ENCODE measurements at places on chromosomes 7 and 10.
A peak's percentile ranks its signal among the peaks of the same experiment; 100 is the strongest.

DNA sequence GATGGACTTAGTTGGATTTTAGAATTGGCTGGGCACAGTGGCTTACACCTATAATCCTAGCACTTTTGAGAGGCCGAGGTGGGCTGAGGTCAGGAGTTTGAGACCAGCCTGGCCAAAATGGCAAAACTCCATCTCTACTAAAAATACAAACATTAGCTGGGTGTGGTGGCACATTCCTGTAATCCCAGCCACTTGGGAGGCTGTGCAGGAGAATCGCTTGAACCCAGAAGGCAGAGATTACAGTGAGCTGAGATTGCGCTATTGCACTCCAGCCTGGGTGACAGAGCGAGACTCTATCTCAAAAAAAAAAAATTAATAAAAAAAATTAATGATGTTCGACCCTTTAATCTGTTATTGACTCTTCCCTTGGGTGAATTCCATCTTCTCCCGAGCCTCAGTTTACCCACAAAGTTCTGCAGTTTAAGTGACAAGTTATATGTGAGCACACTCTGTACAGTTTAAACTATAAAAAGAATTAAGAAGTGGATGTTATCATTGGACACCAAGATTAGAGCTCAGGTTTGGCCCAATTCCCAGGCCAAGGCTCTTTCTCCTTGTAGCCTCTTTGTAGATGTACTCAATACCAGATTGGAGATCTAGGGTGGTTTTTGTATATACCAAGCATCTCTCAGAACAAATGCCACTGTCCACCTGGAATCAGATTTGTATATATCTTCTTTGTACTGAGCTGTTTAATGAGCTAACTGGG is 15.0 kb downstream of the KAT6B start:
- H3K27me3 ChIP-seq, result no peaks in the 10 kb centered on the region
- H3K27ac ChIP-seq, result peak overlapping the region; percentile 23
- peaks cover 14% of the 10 kb centered on the region for H3K4me1 ChIP-seq
- peaks cover 8% of the 10 kb centered on the region for H3K36me3 ChIP-seq

DNA sequence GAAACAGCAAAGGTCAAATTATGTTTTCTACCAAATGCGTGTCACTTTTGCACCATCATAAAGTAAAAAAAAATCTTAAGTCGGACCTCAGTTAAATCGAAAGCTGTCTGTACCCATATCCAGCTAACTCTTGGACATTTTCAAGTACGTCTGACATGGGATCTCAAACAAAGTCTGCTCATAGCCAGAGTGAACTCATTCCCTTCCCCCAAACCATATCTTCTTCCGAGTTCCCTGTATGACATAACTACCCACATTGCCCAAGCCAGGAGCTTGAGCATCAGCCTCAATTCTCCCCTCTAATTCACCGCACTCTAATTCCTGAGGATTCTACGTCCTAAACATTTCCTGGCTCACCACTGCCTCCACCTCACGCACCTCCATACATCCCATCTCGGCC is 44.8 kb upstream of the TARP start:
- H3K27me3 ChIP-seq, result no peaks in the 10 kb centered on the region
- H3K4me1 ChIP-seq, result peaks cover 32% of the 10 kb centered on the region
- no peak overlapping the region for H3K27ac ChIP-seq
- H3K36me3 ChIP-seq, result no peaks in the 10 kb centered on the region

GRCh38 chr7:113521468-113521867 is 397.3 kb downstream of the PPP1R3A start:
- no peaks in the 10 kb centered on the region for H3K4me1 ChIP-seq
- no peak for DNase-seq
- no peaks in the 10 kb centered on the region for H3K27me3 ChIP-seq
- H3K4me3 ChIP-seq, result no peak overlapping the region

DNA sequence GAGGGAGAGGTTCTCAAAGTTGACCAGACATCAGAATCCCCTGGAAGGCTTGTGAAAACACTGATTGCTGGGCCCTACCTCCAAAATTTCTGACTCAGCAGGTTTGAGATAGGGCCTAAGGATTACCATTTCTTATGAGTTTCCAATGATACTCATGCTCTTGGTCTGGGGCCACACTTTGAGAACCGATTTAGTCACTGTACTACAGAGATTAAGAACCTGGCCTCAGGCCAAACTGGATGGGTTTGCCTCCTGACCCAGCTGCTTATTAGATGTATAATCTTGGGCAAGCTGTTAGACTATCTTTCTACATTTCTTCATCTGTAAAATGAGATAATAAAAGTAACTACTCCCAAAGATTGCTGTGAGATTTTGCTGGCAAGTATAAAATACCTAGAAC is 77.1 kb upstream of the SCIN start:
- H3K4me1 ChIP-seq, result no peaks in the 10 kb centered on the region
- no peak overlapping the region for H3K4me3 ChIP-seq
- DNase-seq, result no peak
- H3K36me3 ChIP-seq, result no peaks in the 10 kb centered on the region

DNA sequence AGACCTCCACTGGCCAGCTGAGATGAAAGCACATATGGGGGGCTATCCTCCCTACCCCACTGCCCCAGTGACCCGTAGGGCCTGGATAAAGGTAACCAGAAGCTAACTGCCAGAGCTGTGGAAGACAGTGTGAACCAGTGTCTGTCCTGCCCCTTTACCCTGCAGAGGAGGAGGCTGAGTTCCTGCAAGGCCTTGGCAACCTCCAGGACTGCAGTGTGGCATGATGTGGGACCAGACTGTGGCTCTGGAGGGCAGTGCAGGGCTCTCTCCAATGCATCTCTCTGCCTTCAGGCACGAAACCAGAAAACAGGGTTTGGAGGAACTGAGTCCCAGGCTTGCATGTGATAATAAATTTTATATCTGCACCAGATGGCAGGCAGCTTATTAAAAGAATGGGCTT is 93.1 kb downstream of the EPC1 start:
- no peak overlapping the region for H3K27ac ChIP-seq
- no peaks in the 10 kb centered on the region for H3K4me1 ChIP-seq
- no peaks in the 10 kb centered on the region for H3K36me3 ChIP-seq
- H3K4me3 ChIP-seq, result no peak overlapping the region

- no peaks in the 10 kb centered on the region for H3K4me1 ChIP-seq
- no peaks in the 10 kb centered on the region for H3K36me3 ChIP-seq
- no peak for DNase-seq
- H3K4me3 ChIP-seq, result no peak overlapping the region
Measured at GRCh38 chr10:66550351-66550750, 375.5 kb upstream of the LRRTM3 start.

DNA sequence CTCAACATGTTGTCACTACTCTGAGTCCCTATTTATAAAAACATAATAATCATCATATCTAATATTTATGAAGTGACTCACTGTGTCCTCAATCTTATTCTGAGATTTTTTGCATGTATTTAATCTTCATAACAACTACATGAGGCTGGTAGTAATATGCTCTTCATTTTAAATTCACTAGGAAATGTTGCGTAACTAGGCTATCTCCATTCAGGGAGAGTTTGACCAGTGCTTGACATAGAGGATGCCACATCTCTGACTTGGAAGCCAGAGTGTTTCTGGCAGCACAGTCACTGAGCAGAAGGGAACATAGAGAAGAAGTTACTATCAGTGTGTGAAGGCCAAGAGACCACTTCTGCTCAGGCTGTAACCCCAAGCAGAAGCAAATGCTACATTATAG is 88.9 kb downstream of the FAM13C start:
- H3K27ac ChIP-seq, result no peak overlapping the region
- no peaks in the 10 kb centered on the region for H3K27me3 ChIP-seq
- no peak for DNase-seq
- no peaks in the 10 kb centered on the region for H3K4me1 ChIP-seq

DNA sequence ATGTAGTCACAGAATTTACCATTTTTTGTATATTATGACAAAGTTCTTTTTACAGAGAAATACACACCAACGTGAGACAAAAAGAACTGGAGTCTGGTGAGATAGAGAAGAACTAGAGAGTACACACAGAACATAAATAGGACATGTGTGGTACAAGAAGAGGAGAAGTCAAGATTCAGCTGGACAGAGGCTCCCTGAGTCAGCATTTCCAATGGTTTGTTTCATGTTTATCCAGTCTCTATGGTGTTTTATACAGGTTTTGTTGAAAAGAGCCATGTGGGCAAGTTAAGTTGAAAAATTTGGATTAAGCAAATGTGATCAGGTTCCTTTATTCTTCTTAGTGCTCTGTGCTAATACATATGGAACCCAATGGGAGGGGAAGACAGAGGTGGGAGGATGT is 105.5 kb upstream of the AKR1E2 start:
- no peak overlapping the region for H3K27ac ChIP-seq
- H3K27me3 ChIP-seq, result no peaks in the 10 kb centered on the region
- DNase-seq, result no peak
- no peaks in the 10 kb centered on the region for H3K36me3 ChIP-seq
- H3K4me3 ChIP-seq, result no peak overlapping the region
- peaks cover 14% of the 10 kb centered on the region for H3K4me1 ChIP-seq

GRCh38 chr7:128431221-128431620 is 21.4 kb upstream of the IMPDH1 start:
- no peak overlapping the region for H3K27ac ChIP-seq
- peak; percentile 35 for DNase-seq
- peaks cover 2% of the 10 kb centered on the region for H3K27me3 ChIP-seq
- no peaks in the 10 kb centered on the region for H3K4me1 ChIP-seq
- no peaks in the 10 kb centered on the region for H3K36me3 ChIP-seq
- H3K4me3 ChIP-seq, result no peak overlapping the region

Data from osteoblast (primary cell).